Omental fat pad (tissue), 4 donors: ENCODE measurements at places on chromosomes 6 and 20. TPM values are rescaled to one million over a fixed set of nuclear protein-coding genes. Genes with fewer than 3 reads are reported as not detected.

SAMD3 gene
- total RNA-seq, result 1.3 TPM

GRCh38 chr6:119565893-119566292 is 216.3 kb upstream of the MAN1A1 start:
- DNase-seq, result no peak

- DNase-seq, result no peak
These were observed 28.6 kb upstream of the SIM1 start for GRCh38 chr6:100493206-100493888.

BNIP5 gene
- not detected for total RNA-seq

DNA sequence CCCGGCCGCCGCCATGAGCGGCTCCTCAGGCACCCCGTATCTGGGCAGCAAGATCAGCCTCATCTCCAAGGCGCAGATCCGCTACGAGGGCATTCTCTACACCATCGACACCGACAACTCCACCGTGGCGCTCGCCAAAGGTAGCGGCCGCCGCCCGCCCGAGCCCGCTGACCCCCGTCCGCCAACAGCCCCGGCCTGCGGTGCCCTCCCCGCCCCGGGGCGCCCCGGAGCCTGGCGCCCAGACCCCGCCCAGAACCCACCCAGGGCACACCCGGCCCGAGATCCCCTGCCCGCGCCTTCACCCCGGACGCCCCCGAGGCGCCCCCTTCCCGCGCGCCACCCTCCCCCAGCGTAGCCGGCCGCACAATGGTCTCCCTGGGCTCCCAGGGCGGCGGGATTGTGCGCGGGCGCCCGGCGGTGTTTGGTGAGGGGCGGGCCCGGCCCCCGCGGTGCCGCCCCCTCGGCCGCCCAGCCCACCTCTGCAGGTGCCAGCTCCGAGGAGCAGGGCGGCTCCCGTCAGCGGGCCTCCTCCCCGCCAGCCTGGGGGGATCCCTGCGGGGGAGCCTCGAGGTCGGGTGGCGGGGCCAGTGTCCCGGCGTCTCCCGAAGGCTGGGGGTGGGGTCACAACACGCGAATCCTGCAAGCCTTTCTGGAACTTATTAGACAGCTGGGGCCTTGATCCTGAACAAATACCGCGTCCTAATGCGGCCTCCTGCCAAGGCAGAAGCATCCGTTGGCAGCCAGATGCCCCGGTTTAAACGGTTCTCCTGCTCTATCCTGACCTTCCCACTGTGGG is 577 bp downstream of the LSM14B start:
- DNase-seq, result no peak

DNA sequence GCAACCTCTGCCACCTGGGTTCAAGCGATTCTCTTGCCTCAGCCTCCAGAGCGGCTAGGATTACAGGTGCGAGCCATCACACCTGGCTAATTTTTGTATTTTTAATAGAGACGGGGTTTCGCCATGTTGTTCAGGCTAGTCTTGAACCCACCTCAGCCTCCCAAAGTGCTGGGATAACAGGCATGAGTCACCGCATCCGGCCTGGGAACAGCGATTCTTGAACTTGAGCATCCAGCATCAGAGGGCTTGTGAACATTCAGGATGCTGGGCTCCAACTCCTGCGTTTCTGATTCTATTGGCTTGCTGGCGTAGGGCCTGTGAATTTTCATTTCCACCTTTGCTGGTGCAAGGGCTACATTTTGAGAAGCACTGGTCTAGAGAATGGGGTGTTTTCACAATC is 24.5 kb upstream of the PIM1 start:
- DNase-seq, result no peak

KCTD20 gene
- total RNA-seq, result 91.7 TPM

GRCh38 chr6:71476872-71477271 is 188.3 kb downstream of the OGFRL1 start:
- DNase-seq, result no peak

GRCh38 chr6:82906489-82906888 is 159.2 kb downstream of the UBE3D start:
- no peak for DNase-seq

DNA sequence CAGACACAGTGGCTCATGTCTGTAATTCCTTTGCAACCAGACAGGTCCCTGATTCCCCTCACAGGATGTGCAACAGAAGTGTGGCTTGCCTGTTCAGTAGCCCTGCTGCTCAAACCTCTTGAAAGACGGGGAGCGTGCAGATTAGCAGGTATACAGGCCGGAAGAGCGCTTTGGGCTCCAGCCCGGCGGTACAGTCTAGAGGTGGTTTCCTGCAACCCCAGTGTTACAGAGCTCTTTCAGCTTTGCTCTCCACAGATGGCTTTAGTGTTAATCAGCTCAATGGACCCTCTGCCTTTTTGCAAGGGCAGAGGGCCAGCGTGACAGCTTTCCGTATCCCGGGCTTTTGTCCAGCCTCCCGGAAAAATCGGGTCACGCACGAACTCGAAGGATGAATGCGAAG is 67.2 kb upstream of the TNFRSF21 start:
- DNase-seq, result no peak

CASP8AP2 gene
- total RNA-seq, result 24.0 TPM

GRCh38 chr20:34249291-34249690 is 8.1 kb downstream of the ASIP start:
- DNase-seq, result no peak

GRCh38 chr6:15508441-15508871 is 154.4 kb downstream of the DTNBP1 start:
- no peak for DNase-seq

- no peak for DNase-seq
These were observed 31.1 kb downstream of the MYB start for GRCh38 chr6:135212020-135212806.

DNA sequence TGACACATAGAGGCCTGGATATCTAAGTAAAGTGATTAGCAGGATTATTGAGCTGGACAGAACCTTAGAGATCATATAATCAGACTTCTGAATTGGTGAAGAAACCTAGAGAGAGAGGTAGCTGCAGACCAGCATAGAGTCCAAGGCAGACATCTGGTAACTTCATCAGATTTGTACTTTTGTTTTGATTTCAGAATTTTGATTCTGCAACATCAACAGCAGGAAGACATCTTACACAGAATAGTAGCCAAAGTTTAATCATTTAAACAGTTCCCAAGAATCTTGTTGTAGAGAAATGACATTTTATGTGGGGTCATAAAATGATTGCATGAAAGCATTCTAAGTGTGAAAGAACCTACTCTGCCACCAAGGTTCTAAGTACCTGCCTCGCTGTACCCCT is 39.4 kb downstream of the RPRD1B start:
- DNase-seq, result no peak

DNA sequence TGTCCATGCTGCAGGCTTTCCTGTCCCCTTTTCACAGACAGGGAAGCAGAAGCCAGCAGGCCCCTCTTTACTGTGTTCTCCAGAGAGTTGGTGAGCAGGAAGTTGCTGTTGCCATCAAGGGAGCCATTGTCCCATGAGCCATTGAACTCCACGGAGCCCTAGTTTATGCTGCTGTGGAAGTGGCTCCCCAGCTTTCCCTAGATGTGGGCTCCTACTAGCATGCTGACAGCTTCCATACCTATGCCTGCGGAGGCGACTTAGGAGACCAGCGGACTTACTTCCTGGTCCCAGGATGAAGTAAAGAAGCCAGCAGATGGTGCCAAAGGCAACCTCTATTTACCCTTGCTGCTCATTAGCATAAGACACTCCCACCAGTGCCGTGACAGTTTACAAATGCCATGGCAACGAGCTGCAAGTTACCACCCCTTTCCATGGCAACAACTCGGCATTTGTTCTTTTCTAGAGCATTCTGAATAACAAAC is 30.8 kb upstream of the FKBP1A start:
- DNase-seq, result no peak

DNA sequence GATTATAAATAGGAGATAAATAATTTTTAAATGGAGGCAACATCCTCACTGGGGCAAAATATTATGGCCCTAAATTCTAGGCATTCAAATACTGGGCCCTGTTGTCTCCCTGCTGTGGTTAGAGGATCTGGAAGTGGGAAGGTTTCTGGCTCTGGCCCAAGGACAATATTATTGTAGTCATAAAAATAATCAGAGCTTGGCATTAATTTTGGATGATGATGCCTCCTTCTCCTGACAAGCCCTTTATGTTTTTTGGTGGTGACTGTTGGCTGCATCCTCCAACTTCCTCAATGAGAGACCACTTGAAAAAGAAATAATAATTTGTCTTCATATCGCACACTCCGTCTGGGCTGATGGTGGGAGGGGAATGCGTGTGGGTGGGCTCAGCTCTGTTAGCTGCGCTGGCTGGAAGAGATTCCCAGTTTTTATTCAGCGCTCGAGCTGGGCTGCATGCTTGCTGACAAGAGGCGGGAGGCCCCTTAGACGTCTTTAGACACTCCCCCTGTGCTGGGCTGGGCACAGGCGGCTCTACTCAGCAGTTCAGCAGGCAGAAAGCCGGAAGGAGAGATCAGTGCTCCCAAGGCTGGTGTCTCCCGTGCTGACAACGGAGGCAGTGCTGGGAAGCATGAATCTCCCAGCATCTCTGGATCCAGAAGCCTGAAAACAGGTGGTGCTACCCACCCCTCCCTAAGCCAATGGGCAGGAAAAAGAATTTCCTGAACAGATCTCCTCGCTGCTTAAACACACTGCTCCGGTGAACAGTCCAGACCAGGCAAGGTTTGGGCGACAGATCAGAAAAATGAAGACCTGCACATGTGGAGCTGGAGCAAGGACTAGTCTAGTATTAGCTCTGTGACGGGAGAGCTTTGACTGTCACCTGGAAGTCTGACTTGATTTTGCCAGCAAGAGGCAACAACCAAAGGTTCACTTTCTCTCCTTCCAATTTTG is 97.7 kb downstream of the SYCP2 start:
- DNase-seq, result no peak

GRCh38 chr6:108209738-108210137 is 43.9 kb downstream of the NR2E1 start:
- no peak for DNase-seq

- no peak for DNase-seq
These were observed 877.5 kb downstream of the TFAP2A start for GRCh38 chr6:9537381-9537780.

ZNF311 gene
- total RNA-seq, result 1.9 TPM

GRCh38 chr6:23388086-23388783 is 737.8 kb upstream of the NRSN1 start:
- no peak for DNase-seq

SEMG1 gene
- not detected for total RNA-seq

GRCh38 chr6:55578537-55579363 is at the start of gene HMGCLL1:
TSS of gene HMGCLL1 (minus strand) at chr6:55579192. CDS start at chr6:55579055, 137 bp downstream.
- no peak for DNase-seq

GRCh38 chr6:154815938-154816820 is 83.0 kb downstream of the SCAF8 start:
- no peak for DNase-seq

BTN1A1 gene
- total RNA-seq, result not detected

GRCh38 chr20:41300886-41301285 is 16.6 kb downstream of the ZHX3 start:
- DNase-seq, result no peak

GRCh38 chr20:1718604-1719384 is 61.2 kb upstream of the SIRPG start:
- peak; percentile 47 for DNase-seq

IL17A gene
- not detected for total RNA-seq

FBXO5 gene
- 7.2 TPM for total RNA-seq

GRCh38 chr6:169881976-169882375 is 130.6 kb downstream of the ERMARD start:
- no peak for DNase-seq

GRCh38 chr6:154071711-154072110 is 32.7 kb downstream of the OPRM1 start:
- DNase-seq, result no peak

GRCh38 chr6:125008261-125008703 is 46.0 kb downstream of the RNF217 start:
- DNase-seq, result no peak

GRCh38 chr20:4681401-4681800 is 40.3 kb upstream of the PRND start:
- no peak for DNase-seq

MEP1A gene
- total RNA-seq, result not detected

DNA sequence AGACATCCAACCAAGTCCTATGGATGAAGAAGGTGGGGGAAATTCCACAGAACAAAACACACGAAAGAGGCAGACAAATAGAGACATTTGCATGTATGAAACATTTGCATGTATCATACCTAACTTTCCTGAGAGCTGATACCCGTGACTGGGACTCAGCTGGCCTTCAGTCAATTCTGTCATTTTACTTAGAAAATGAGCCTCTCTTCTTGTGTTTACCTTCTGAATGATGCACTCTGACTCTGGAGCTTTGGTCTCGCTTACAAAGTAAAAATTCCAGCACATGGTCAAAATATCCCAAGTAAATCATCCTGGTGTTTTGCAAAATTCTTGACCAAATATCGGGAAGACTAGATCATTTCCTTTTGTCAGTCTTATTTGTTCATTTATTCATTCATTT is 46.9 kb downstream of the MMUT start:
- DNase-seq, result no peak
